ENCODE measurements at places on chromosomes 6 and 20.

GRCh38 chr6:35417979-35418661 lies 34.0 kb upstream of the FANCE start:
- no peak for DNase-seq

DNA sequence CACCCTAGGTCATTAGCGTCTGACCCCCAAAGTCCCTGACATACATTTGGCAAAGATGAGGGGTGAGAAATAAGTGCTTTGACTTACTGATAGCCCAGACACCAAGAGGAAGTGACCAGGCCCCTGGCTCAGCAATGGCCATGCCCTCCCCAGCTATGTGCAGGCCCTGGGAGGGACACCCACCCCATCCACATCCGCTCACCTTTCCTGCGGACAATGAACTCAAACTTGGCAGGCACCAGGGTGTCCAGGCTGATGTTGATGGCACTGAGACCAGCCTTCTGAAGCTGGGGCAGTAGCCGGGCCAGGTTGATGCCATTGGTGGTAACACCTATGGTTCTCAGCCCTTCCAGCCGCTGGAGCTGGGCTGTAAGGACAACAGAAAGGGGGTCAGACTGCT lies 18.4 kb downstream of the MOCS1 start:
- DNase-seq = no peak

GRCh38 chr20:63973636-63974401 lies 4.1 kb upstream of the ZNF512B start:
- no peak for DNase-seq

DNA sequence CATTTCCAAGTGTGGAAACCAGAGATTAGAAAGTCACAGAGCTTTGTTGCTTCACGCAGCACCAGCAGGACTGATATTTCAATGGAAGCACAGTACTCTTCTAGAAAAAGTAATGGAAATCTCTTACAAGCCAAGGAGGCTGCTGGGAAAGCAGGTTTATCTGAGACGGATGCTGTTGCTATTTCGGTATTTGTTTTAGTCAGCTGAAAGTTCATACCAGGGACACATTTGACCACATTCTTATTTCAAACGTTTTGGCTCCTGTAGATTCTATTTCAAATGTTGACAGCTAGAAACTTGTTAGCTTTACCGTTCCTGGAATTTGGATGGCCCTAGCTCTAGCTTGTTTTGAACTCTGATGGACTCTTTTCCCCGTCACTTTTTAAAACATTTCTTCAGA lies 3.7 kb upstream of the TMEM242 start:
- no peak for DNase-seq
